Right cardiac atrium (tissue), 5 donors: ENCODE measurements at places on chromosomes 13 and 19.
A peak's percentile ranks its signal among the peaks of the same experiment; 100 is the strongest.

- peak; percentile 52 for DNase-seq
These were observed 4.1 kb downstream of the SWSAP1 start for GRCh38 chr19:11378319-11379189.

- DNase-seq = no peak
These were observed 1697.7 kb downstream of the EFNB2 start for GRCh38 chr13:104837756-104838155.

GRCh38 chr13:51881296-51881695 is 19.5 kb downstream of the CCDC70 start:
- DNase-seq = no peak

DNA sequence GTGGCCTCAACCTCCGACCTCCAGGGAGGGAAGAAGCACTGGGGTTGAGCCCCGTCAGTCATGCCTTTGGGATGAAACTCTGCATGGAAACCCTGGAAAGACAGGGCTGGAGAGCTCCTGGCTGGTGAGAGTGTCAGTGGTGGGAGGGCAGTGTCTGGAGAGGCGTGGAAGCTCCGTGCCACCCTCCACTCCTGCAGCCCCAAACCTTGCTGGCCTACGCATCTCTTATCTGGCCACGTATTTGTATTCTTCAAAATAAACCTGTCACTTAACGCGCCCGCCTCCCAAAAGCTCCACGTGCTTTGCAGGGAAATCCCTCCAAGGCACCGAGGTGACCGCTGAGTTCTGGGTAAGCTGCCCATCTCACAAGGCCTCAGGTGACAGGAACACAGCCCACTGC is 84.3 kb downstream of the TEX29 start:
- no peak for DNase-seq

GRCh38 chr13:51562011-51562671 is 22.1 kb upstream of the WDFY2 start:
- DNase-seq = no peak

DNA sequence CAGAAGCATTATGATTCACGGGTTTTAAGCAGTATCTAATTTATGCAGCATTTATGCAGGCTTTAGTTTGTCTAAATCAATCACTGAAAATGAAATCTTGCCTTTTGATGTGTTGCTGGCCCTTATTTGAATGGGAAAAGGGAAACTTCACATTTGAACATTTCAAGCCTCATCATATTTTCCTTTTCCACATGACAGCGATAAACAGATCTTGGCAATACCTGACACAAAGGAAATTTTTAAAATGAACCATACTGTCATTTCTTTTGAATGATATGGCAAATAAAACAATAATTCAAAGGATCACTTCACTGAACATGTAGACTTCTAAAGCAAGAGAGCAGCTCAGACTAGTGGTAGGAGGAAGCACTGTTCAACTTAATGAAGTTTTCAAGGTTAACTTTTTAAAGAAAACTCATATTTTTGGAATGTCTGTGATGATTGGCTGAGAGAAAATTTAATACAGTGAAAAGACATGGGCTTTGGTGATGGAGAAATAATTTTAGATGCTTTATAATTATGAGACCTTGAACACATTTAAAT is 198.1 kb downstream of the OXGR1 start:
- no peak for DNase-seq

GRCh38 chr13:56412856-56413255 is 727.9 kb upstream of the PRR20A start:
- no peak for DNase-seq

GRCh38 chr19:18418483-18419194 is 559 bp upstream of the SSBP4 start:
- peak; percentile 64 for DNase-seq

- no peak for DNase-seq
These were observed 996 bp downstream of the ERVV-2 start for GRCh38 chr19:53045536-53045935.

GRCh38 chr13:43783820-43784219 is 3.0 kb downstream of the ENOX1 start:
- no peak for DNase-seq

DNA sequence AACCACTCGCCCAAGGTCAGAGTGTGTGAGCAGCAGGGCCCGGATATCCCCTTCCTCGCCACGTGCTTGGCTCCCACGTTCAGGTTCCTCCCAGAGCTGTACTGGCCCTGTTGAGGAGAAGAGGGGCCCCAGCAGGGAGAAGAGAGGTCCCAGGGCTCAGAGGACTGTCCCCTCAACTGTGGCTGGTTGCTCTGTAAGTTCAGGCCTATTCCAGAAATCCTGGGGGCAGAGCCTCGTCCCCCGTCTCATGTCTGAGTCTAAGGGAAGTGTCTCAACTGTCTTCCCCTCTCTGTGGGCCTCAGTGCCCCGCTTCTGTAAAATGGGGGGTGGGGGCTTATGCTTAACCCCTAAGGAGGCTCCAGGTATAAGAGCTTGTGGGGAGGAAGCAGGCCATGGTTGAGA is 3.9 kb downstream of the PPP5C start:
- no peak for DNase-seq

DNA sequence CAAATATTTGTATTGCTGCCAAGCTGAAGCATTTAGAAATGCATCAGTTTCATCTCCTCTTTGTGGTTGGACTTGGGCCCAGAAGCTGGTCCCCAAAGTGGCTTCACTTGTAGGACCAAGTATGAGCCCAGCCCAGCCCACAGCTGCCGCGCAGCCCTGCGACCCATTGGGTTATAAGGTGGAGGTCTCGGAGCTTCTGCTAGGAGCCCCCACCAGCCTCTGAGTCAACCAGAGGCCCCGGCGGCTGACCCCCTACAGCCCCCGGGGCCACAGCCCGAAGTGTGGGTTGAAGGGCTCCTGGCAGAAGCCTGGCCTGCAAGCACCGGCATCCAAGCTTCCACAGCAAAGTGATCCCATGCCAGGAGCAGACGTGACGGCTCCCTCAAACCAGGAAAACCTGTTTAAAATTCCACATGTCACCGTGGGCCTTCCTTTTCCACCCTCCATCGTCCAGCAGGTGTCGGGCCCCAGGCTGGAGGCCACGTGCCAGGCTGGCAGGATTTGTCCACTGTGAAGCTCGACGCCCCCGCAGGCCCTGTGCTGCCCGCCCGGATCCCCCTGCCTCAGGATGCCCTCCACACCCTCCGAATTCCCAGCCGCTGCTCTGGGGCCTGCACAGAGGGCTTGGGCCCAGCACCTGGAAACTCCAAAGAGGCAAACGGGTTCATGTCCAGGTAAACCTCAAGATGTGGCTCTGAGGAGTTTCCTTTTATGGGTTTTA is 54.7 kb downstream of the C13orf46 start:
- no peak for DNase-seq

DNA sequence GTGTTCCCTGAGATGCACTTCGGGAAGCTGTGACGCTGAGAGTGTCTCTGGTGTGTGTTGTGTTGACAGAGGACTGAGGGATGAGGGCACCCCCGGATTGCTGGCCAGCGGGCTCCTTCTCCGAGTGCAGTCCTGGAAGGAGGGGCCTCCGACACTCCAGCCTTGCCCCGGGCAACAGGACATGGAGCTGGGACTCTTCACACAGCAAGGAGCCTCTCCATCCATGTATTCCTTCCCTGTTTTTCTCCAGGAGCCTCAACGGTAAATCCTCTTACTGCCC is 61.3 kb downstream of the SOX1 start:
- no peak for DNase-seq

- no peak for DNase-seq
These were observed 5.5 kb upstream of the ZNF724 start for GRCh38 chr19:23255700-23256099.

DNA sequence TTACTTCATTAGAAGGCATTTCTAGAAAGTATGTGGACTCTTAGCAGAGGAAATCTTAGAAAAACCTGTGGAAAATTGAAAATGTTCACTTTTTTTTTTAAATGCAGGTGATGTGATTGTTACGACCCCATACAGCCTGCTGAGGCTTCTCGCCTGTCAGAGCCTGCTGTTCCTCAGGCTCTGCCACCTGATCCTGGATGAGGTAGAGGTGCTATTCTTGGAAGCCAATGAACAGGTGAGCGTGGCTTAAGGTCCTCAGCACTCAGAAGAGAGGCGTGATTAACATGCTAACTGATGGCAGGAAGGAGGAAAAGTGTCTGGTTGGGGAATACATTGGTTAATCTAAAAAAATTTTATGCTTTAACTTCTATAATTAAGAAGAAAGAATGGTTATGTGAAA is 71.4 kb downstream of the SLC7A9 start:
- DNase-seq = no peak

- DNase-seq = no peak
These were observed 1.2 kb upstream of the ZNF574 start for GRCh38 chr19:42074513-42075363.

GRCh38 chr13:83515268-83516015 is 366.8 kb downstream of the SLITRK1 start:
- DNase-seq = no peak

DNA sequence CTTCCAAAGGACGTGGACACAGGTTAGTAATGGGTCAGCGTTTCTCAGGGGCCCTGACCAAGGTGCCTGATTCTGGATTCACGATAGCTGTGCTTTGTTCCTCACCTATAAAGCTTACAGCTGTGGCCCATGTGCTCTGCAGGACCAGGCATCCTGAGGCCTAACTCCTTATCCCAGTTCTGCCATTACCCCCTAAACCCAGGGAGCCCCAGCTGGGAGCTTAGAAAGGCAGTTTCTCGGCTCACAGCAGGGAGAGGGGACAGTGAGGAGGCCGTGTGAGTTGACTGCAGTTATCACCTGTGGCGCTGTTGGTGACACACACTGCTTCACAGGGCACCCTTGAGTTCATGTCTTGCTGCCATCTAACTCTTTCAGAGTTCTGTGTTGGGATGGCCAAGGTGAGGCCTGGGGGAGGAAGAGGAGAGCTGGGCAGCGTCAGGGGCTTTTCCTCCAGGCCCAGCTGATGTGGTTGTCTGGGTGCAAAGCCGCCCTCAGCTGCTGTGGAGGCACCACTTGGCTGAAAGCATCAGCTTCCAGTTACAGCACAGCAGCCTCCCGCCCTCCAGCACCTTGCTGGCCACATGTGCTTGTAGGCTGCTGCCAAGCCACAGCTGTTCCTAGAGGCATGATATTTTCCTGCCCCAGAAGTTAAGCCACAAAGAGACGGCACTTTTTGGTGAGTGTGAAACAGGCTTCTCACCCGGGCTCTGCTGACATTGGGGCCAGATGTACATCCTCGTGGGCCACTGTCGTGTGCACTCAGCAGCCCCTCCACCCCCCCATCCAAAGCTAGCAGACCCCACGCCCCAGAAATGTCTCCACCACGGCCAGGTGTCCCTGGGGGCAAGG is 99.6 kb upstream of the MCF2L start:
- no peak for DNase-seq

DNA sequence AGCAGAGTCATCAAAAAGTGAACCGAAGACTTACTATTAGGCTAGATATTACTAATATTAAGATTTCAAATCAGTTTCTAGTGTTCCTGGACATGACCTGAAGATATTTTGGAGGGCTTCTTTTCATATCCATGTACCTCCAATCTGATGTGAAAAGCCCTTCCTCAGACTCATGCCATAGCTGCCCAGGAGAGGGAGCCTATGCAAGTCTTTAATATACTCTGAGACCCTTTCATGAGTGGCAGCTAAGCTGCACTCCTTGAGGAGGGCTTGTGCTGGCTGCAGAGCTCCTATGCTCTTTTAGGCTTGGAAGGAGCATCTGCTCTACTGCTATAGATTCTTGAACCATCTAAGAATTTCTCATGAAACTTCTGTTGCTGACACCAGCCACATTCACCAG is 715.3 kb downstream of the OLFM4 start:
- DNase-seq = no peak
